ENCODE measurements at places on chromosomes 11 and 22.
A peak's percentile ranks its signal among the peaks of the same experiment; 100 is the strongest.

DNA sequence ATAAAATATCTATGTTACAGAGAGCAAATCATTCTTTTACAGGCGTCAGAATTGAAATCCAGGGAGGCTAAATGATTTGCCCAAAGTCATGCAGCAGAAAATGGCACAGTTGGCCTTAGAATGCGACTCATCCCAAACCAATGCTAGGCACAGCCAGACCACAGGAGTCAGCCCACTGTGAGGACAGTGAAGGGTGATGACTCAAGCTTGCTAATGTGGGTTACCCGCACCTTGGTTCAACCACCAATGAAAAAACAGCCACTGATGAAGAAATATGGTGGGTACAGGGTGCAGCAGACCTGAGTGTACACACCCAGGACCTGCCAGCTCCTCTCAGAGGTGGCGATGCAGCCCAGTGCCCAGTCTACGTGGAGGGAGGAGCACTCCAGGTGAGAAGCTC is 89.7 kb downstream of the ZC3H12C start:
- DNase-seq: no peak

DNA sequence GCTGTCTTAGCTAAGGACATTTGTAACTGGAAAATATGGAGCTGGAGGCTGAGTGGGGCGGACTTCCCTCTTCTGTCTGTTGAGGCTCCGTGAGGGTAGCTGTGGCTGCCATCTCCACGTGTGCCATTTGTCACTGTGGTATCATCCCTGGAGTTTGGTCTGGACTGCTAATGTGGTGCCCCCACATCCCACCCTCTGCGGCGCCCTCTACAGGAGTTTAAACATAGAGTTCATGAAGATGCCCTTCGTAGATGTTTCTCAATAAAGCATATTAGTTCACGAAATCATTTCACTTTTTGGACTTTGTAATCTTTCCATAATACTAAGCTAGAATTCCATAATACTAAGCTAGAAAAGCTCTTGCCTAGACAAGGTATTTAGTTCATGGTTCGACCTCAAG is 52.4 kb downstream of the TECTA start:
- no peak for DNase-seq

DNA sequence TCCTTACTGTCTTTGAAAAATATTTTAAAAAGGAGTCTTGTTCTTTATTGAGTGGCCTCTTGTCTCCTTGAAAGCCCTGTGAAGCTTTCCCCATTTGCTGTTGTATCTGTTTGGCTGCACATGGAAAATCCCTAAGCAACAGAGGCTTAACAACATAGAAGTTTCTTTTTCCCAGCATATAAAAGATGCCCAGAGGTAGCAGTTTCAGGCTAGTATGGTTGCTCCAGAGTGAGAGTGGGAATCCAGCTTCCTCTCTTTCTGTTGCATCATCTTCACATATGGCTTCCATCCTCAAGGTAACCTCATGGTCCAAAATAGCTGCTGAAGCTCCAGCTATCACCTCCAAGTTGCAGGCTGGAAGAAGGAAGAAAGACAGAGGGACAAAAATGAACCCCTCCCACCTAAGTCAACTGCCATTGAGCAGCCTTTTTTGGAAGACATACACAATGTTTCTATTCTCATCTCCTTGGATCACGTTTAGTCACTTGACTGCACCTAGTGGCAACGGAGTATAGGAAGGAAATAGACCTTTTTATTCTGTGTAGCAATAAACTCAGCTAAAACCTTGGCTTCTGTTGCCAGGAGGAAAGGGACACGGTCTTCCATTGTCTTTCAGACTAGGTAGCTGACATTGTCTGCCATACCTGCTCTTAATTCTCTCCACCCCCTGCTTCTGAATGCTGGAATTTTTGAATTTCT is 5.3 kb downstream of the CSF2RB start:
- DNase-seq: no peak

- peak; percentile 40 for DNase-seq
Observed at GRCh38 chr11:33970984-33971466, 79.1 kb upstream of the LMO2 start.
